Immature natural killer cell (primary cell): ENCODE measurements at places on chromosomes 16 and 17.
A peak's percentile ranks its signal among the peaks of the same experiment; 100 is the strongest.

DNA sequence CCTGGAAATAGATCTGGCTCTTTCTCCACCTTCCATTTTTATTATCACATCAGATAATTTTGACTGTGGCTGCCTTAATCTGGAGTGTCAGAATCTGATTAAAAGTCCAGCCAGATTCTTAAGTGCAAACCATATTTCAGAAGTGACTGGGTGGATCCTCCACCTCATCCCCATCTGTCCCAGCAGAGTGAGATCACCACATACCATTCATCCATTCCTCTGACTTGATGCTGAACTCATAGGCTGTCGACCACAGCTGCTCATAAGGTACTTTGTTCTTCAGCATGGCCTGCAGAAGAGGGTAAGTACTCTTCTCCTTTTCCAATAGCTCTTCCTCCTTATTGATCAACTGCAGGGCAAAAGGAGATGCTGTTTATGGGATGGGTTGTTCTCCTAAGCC lies 53.5 kb downstream of the DNAH3 start:
- DNase-seq, result no peak

- DNase-seq, result no peak
These were observed 127.7 kb downstream of the NTN1 start for GRCh38 chr17:9148905-9149525.

DNA sequence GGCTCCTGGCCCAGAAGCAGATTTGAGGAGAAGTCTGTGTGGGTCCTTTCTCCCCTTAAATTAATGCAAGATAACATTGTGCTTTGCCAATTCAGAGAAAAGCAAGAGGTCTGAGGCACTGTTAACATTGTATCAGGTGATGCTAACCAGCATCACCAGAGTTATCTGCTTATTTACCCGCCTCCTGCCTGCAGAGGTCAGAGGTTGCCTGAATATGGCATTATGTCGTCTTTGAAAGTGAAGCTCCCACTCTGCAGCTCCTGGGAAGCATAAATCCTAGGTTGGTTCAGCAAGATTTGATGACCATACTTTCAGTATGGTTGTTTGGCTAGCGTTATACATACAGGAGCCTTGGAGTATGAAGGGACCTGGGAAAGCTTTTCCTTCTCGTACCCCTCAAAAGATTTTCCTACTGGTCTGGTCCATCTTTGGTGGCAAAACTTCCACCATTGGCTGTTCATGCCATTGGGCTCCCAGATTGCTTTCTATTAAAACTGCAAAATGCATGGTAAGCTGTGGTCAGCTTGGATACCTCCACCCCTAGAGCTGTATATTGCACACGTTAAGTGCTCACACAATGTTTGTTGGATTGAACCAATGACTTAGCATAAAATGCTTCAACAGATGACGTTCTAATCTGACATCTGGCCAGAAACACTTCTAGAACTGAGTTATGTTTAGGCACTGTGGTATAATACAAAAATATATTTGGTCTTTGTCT lies 24.1 kb downstream of the CHD9 start:
- DNase-seq, result no peak

DNA sequence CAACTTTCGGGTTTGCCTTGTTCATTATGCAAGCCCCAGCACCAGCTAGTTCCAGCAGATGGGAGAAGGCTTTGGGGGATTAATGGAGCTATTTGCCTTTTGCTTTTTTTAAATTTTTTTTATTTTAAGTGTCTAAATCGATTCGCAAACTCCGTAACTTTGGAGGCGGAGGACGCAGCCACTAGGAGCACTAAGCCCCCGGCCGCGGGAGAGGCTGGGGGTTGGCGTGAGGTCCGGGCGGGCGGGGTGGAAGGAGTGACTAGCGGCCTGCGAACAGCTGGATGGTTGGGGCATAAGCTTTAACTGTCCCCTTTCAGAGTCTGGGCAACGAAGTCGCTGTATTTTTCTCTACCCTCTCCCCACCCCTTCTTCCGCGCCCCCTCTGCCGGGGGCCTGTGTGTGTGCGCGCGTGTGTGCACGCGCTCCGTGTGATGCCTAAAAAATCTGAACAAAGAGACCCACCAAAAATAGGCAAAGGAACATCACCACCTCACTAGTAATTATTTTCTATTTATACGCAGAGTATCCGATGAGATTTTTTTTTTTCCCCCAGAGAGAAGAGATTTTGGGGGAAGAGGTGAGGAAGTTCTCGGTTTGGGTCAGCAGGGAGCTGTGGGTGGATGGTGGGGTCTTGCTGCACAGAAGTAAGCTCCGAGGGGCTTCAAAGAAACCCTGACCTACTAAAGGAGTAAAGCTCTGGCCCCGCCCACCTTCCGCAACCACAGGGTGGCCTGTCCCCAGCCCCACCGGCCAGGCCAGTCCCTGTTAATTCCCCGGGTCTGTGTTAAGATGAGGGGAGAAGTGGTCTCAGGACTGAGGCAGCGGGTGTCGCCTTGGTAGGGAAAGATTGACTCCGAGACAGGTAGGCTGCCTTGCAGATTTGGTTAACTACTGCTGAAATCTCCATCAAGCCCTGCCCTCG lies 2.3 kb downstream of the SHISA9 start:
- no peak for DNase-seq

- no peak for DNase-seq
These were observed 552 bp downstream of the C17orf58 start for GRCh38 chr17:67995570-67996263.

DNA sequence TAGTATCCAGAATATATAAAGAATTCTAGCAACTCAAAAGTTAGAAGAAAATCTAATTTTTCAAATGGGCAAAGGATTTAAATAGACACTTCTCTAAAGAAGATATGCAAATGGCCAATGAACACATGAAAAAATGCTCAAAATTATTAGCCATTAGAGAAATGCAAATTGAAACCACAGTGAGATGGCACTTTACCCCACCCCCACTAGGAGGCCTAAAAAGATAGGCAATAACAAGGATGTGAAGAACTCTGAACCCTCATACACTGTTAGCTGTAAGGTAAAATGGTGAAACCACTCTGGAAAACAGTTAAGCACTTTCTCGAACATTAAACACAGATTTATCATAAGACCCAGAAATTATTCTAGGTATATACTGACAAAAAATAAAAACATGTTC lies 71.4 kb upstream of the IRX6 start:
- DNase-seq, result no peak

DNA sequence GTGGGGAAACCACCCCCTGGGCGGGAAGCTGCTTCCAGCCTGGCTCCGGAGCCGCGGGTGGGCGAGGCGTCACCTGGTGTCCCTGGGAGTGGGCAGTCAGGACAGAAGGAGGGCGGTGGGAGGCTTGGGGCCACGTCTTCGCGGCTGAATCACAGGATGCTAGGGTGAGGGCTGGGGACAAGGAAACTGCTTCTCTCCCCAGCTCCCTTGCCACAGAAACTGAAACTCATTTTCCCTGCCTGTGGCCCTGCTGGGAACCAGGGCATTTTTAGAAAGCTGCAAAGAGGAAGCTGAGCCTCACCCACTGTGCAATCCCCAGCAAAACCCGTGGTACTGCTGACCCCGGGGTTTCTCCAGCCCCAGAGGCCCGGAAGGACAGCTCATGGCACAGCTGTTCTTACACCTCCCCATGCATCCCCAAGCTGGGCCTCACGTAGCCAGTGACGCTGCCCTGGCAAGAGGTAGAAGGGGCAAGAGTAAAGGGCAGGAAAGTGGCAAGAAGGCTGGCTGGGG lies 8.2 kb downstream of the RHBDF2 start:
- DNase-seq, result peak; percentile 75

GRCh38 chr16:1194665-1195392 lies 30.2 kb downstream of the TPSG1 start:
- no peak for DNase-seq

- no peak for DNase-seq
These were observed 169.4 kb downstream of the FOXL1 start for GRCh38 chr16:86747761-86748160.

DNA sequence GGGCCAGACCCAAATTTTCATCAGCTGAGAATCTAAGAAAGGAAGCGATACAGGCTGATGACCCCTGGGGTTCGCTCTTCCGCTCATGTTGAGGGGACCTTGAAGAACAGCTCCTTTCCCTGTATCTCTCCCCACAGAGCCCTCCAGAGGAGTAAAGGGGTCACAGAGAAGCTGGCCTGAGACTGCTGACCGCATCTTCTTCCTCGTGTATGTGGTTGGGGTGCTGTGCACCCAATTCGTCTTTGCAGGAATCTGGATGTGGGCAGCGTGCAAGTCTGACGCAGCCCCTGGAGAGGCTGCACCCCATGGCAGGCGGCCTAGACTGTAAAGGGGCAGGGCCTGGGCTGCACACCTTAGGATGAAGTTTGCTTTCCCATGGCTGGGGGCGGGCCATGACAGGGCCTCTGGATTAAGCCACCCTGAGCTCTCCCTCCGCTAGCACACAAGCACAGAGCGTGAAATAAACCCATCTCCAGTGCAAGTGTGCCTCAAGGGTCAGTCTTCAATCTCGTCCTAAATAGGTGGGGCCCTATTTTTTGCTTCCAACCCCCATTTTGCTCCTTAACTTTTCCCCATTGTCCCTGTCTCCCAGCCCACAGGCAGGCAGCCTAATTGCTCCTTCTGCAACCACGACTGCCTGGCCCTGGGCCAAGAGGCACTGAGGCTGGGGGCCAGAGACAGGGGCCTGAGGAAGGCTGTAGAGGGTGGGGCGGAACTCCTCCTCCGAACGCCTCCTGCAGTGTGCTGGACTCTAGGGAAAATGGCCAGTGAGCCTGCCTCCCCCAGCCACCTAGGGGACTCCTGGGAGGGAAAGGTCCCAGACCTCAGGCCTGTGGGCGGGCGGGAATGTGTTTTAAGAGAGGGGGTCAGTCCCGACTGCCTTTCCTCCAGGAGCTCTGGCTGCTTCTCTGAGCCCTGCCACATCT lies 3.6 kb downstream of the ZACN start:
- no peak for DNase-seq
